ENCODE measurements at places on chromosomes 13 and 19.
A peak's percentile ranks its signal among the peaks of the same experiment; 100 is the strongest.

DNA sequence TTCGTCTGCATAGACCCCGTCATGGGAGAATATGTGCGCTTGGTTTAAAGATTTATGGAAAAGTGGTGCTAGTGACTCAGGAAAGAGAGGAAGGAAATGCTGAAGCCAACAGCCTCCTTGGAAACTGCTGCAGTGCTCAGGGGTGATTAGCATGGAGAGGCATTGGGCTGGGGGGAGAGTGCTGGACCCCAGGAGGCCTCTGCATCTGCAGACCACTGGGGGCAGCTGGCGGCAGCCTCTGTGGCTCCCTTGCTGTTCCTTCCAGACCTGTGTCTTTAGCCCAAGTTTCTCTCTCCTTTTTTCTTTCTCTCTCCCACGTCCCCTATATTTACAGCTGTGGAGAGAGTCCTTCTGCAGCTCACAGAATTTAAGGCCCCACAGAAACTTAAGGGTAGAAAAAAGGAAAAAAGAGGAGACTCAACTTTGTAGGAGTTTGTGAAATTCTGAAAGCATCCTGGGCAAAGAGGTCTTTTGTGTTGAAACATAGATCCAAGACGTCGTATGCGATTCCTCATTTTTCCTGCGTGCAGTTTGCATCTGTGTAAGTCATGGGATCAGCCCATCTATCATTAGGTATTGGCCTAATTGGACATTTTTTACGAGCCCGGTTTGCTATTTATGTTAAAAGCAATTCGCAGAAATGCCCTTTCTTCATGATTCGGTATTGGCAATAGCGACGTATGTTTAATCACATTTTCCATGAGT is 116.2 kb upstream of the ZNF536 start:
- DNase-seq: no peak

DNA sequence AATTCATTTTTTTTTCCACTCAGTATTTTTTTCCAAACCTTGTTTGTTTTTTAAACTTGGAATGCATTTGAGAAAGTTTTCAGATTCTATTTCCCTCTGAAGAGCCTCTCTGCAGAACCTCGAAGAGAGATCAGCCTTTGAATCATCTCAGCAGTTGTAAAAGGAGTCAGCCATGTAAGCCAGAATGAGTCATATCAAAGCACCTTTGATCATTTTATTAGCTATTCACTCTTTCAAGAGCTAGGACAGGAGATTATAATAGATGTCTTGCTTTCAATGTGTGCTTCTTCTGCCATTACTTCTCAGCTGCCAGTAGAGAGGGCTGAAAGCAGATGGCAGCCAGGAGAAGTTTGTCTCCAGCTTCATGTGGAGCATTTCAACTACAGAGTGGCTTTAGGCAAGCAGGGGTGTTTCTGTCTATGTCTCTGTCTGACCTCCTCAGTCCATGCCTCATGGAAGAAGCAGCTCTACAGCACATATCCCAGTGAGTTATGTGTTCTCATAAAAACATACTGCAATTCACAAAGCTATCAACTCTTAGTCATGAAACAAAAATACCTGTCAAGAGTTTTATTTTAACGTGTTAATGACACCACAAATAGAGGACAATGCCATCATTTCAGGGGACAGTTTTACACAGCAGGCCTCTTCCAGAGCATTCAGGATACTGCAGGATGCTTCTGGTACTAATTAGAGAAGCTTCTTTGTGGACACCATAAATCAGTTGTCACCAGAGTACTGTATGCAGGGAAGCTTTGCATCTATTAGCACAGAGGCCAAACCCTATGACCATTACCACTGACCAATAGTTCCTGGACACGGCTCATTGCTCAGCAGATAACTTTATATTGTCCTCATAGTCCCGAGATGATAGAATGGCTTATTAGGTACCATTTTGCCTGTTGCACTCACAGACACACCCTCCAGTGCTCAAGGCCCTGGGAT is 94.3 kb downstream of the NHLRC3 start:
- no peak for DNase-seq

GRCh38 chr13:76889254-76889653 is 3.0 kb upstream of the KCTD12 start:
- no peak for DNase-seq

DNA sequence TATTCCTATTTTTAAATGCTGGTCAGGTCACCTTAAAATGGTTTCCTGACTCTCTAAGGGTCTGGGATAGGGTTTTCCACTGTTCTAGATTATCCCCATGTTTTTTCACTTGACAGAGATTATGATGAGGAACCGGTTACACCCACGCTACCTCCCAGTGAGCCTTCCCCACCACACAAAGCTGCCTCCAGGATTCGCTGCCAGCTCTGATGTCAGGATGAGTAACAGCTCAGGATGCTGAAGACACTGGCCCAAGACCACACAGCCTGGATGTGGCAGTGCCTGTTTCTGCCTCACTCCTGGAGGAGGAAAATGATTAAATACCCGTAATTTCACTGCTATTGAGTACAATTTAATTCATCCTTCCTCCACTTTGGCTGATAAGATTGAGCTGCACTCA is 22.9 kb downstream of the ZNF114 start:
- DNase-seq: no peak

DNA sequence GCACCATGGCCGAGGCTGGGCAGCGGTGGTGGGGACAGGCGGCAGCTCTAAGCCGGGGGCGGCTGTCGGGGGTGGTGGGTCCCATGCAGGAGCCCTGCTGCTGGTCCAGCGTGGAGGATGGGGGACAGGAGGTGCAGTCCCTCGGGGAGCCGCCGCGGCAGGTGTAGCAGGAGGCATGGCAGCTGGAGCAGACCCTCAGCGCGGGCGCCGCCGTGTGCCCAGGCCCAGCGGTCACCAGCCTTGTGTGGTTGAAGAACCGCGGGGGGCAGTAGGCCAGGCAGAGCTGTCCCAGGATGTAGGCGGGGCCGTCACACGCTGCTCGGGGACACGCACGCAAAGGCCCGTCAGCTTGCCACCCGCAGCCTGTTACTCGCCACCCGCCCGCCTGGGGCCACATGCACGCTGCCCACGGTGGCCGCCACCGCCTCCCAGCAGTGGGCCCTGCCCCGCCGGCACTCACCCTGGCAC is 2.9 kb upstream of the C19orf25 start:
- no peak for DNase-seq

DNA sequence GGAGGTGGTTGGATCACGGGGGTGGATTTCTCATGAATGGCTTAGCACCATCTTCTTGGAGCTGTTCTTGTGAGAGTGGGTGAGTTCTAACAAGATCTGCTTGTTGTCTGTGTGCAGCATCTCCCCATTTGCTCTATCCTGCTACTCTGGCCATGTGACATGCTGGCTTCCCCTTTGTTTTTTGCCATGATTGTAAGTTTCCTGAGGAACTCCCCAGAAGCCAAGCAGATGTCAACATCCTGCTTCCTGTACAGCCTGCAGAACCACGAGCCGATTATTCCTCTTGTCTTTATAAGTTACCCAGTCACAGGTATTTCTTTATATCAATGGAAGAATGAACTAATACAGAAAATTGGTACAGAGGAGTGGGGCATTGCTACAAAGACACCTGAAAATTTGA is 2.3 kb upstream of the SIGLEC12 start:
- DNase-seq: no peak

GRCh38 chr13:110808138-110808537 is 94.6 kb downstream of the ING1 start:
- no peak for DNase-seq

- no peak for DNase-seq
Measured at GRCh38 chr13:72970301-72970880, 88.4 kb upstream of the KLF5 start.

- DNase-seq: no peak
Measured at GRCh38 chr19:45528149-45528743, 21.0 kb downstream of the VASP start.

DNA sequence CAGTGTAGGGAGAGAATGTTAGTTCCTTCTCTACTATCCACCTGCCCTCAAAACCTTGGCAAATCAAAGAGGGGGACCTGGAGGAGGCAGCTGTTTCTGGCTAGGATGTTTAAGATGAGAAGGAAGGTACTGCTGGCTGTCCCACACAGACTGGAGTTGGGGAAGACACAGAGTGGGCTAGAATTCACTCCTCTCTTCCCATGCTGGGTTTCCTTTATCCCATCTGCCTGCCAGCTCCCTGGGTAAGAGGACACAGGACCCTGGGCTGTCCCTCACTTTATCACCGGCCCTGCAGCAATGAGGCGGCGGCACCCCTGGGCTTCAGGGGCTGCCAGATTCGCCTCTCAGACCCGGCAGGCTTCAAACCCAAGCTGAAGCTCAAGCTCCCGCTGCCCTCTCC is 69.5 kb downstream of the KLF2 start:
- DNase-seq: no peak

DNA sequence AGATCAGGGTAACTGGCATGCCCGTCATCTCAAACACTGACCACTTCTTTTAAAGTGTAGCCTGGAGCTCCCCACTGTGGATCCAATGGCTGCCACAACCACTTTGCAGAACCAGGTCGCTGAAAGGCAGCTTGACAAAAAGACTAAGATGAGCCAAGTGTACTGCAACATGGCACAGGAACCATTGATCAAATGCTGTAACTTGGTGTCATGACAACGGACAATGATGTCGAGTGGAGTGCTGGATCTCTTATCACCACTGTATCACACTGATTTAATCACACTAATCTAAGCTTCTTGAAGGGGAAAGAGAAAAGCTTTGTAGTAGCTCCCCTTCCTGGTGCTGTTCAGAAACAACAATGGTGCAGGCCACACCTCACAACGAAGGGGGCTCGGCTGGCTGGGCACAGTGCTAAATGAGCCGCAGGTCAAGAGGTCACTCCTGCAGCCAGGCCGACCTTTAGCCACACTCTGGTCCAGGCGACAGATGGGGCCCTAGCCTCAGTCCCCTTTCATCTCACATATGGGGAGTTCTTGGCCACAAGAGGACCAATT is 2.2 kb upstream of the TNFRSF19 start:
- no peak for DNase-seq

GRCh38 chr19:35217649-35217990 is 10.9 kb downstream of the FAM187B start:
- DNase-seq: no peak

GRCh38 chr19:45069056-45069455 is 7.2 kb downstream of the ZNF296 start:
- DNase-seq: no peak

GRCh38 chr19:50362656-50363424 is 2.6 kb downstream of the NAPSA start:
- no peak for DNase-seq

- DNase-seq: no peak
Measured at GRCh38 chr13:60074397-60074796, 89.3 kb downstream of the DIAPH3 start.

- no peak for DNase-seq
Measured at GRCh38 chr13:33490461-33491327, 205.1 kb upstream of the STARD13 start.

- DNase-seq: no peak
Measured at GRCh38 chr13:112958127-112958989, 10.7 kb upstream of the MCF2L start.

GRCh38 chr13:74930402-74931165 is 551.4 kb downstream of the TBC1D4 start:
- DNase-seq: no peak

DNA sequence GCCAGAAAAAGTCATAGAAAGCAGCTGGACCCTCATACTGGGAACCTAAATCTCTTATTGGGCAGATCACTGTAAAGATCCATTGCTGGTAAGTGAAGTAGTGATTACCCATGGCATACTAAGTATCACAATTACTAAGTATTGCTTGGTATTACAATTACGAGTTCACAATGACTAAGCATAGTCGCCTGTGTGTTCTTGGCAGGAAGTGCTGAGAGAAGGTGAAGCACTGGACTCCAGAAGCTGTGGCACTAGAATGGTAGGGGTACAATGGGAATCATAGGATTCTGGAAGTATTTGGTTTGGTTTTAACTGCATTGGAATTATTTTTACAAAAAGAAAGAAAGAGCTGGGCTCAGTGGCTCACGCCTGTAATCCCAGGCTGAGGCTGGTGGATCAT is 20.3 kb downstream of the LGALS16 start:
- DNase-seq: no peak

- DNase-seq: no peak
Measured at GRCh38 chr13:74575729-74576125, 441.5 kb upstream of the KLF12 start.

DNA sequence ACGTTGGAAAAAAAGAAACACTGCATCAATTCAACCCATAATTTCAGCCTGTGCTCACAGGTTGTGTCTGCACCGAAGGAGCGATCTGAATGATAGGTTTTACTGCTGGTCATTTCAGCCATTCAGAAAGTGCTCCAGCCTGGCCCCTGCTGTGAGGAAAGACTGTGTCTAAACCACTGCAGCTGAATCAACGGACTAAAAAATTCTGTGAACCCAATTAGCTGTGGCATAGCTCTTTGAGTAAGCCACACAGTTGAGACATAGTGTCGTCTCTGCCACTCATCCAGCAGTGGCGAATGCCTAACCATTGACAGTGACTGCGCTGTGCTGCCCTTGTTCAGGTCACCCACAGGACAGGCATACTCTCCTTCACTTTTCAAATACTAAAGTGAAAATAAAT is 179.8 kb downstream of the COG6 start:
- no peak for DNase-seq

DNA sequence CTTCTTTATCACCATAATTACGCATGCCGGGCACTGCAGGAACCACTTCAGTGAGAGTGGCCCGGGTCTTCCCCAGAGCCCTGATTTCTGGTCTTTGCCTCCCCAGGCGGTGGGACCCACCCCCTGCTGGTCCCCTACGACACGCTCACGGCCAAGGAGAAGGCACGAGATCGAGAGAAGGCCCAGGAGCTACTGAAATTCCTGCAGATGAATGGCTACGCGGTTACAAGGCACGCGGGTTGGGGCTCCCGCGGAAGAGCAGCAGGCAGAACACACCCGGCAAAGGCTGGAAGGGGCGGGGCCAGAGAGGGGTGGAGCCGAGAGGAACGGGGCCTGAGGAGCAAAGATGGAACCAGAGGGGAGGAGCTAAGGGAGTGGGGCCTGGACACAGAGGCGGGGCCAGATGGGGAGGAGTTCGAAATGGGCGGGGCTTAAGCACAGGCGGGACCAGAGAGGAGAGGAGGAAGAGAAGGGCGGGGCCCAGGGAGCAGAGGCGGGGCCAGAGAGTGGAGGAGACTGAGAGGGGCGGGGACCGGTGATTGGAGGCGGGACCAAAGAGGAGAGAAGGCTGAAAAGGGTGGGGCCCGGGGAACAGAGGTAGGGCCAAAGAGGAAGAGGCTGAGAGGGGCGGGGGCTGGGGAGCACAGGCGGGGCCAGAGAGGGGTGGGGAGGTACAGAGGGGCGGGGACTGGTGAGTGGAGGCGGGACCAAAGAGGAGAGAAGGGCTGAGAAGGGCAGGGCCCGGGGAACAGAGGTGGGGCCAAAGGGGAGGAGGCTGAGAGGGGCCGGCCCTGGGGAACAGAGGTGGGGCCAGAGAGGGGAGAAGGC is 73.4 kb downstream of the RYR1 start:
- DNase-seq: peak; percentile 58

- DNase-seq: no peak
Measured at GRCh38 chr19:3670796-3671679, 29.2 kb downstream of the PIP5K1C start.

GRCh38 chr19:17049711-17050280 is 23.2 kb upstream of the CPAMD8 start:
- DNase-seq: no peak

- no peak for DNase-seq
Measured at GRCh38 chr13:61592489-61592888, 176.8 kb upstream of the PCDH20 start.

GRCh38 chr13:51861723-51862300 is at the start of gene CCDC70:
CCDC70 (plus strand) TSS chr13:51861969; CDS start chr13:51865412, 3,443 bp downstream.
- DNase-seq: no peak

- DNase-seq: no peak
Measured at GRCh38 chr19:37975071-37975470, 68.1 kb downstream of the SIPA1L3 start.

- DNase-seq: no peak
Measured at GRCh38 chr13:33963134-33963533, 145.2 kb downstream of the RFC3 start.

GRCh38 chr13:32734511-32734910 is 148.3 kb downstream of the PDS5B start:
- no peak for DNase-seq

Data from NCI-H2029 treated with DMSO at 0.1 percent for 48 hours (cell line).